Fibroblast of the aortic adventitia (primary cell): ENCODE measurements at places on chromosomes 6 and 20.

- DNase-seq: peak; percentile 72
These were observed 292.1 kb downstream of the CDKAL1 start for GRCh38 chr6:20826378-20826777.

DNA sequence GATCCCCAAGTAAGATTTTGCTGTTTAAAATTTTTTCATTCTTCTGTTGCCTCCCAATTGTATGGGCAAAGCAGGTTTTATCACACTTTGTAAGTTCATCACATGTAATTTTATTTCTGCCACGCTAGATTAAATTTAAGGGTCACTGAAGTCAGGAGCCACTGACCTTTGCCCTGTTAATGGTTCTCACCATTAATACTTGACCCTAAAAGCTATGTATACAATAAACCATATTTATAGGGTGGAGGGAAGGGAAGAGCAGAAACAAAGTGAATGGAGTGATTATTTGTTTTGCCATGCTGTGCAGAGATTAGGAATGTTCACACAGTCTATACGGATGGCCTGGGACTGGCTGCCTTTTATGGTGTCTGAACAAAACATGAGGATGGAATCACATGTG, 186.7 kb downstream of the BMP2 start:
- DNase-seq: no peak

GRCh38 chr6:113989675-113990074, 18.7 kb upstream of the HDAC2 start:
- DNase-seq: no peak

- DNase-seq: peak; percentile 89
These were observed 412.7 kb downstream of the GRIK2 start for GRCh38 chr6:101806241-101806640.

DNA sequence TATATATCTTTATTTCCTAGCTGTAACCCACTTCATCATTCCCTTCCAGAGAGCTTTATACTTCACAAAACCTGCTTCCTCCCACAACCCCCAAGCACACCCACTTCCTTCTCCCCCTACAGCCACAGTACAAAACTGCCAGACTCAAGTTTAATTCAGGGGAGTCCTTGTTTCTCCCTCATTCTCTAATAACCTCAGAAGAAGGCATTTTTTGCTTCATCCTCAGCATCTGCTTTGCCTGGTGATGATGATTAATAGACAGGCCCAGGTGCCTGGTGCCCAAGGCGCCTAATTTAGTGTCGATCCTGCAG, 414.3 kb downstream of the KIF16B start:
- DNase-seq: no peak

GRCh38 chr6:71080826-71081225, 124.0 kb upstream of the B3GAT2 start:
- peak; percentile 43 for DNase-seq

GRCh38 chr6:108714101-108714765, 134.0 kb upstream of the ARMC2 start:
- peak; percentile 93 for DNase-seq

GRCh38 chr6:29818892-29819291, 8.7 kb upstream of the HLA-G start:
- no peak for DNase-seq

- no peak for DNase-seq
These were observed 40.4 kb downstream of the GNAS-AS1 start for GRCh38 chr20:58810116-58810878.

DNA sequence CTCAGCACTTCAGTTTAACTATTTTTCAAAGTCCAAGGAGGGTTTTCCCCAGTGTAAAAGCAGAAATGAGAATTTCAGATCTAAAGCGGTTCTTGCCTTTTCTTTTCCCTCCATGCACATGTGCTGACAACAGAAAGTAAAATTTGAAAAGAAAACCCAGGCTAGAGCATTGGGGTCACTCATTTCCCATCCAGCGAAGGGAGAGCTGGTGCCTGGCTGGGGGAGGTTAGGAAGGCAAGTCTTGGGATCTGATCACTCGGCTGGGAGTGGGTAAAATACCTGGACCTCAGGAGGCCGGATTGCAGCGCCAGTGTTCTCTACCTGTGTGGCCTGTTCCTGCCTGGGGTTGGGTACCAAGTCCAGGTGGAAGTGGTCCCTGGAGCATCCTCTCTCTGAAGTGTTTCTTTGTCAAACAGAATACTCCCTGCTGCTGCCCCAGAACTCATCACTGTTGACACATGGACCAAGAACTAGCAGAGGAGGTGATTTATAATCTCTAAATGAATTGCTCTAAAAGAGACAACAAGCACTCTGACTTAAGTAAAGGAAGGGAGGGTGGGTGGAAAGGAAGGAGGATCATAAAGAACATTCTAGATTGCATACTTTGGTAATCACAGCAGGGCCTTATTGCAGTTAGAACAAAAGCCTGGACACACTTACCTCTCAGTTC, 136.0 kb downstream of the MTHFD1L start:
- DNase-seq: no peak

DNA sequence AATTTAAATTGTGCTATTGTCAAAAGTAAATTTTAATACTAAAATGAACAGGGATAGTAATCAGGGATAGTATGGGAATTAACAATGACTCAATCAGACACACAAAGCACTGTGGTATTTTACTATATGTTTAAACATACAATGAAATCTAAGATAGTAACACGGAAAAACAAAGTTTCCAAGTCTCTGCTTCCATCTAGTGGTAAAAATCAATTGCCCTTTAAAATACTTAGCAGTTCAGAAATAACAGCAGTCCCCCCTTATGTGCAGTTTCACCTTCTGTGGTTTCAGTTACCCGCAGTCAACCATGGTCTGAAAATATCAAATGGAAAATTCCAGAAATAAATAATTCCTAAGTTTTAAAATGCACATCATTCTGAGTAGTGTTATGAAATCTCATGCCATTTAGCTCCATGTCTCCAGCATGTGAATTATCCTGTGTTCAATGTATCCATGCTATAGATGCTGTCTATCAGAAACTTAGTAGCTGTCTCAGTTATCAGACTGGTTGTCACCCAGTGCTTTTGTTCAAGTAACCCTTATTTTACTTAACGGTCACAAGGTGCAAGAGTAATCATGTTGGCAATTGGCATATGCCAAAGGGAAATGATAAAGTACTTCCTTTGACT, 58.5 kb downstream of the AHI1 start:
- peak; percentile 44 for DNase-seq

DNA sequence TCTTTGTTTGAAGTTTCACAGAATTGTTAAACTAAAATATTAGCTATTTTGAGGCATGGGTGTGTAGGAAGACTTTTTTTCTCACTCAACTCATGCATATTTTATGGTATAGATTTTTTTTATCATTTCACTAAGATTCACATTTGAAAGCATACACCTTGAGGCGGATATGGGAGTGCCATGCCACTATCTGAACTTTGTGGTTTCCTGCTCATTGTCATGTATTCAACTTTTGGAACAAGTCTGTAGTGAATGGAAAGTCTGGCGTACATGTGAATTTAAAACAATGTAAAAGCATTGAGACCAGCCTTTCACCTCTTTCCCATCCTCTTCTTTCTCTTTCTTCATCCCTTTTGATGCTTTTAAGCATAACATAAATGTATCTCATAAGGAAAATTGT, 147.9 kb downstream of the TPBG start:
- no peak for DNase-seq

DNA sequence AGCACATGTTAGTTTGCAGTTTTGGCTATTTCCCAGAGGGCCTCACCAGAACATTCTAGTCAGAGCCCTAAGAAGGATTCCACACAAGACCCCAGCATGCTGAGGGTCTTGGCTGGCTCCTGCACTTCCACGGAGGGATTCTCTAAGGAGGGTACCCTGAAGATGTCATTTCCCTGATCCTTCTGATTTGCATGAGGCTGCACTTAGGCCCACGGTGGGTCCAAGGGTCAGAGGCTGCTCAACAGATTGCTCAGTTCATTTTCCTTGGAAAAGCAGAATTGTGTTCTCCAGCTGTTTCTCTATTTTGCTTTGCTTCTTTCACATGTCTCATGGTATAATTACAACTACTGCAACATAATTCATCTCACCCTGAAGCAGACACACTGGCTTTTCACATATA, 22.2 kb downstream of the PREP start:
- no peak for DNase-seq

GRCh38 chr6:37641546-37641945, 56.1 kb downstream of the MDGA1 start:
- no peak for DNase-seq

DNA sequence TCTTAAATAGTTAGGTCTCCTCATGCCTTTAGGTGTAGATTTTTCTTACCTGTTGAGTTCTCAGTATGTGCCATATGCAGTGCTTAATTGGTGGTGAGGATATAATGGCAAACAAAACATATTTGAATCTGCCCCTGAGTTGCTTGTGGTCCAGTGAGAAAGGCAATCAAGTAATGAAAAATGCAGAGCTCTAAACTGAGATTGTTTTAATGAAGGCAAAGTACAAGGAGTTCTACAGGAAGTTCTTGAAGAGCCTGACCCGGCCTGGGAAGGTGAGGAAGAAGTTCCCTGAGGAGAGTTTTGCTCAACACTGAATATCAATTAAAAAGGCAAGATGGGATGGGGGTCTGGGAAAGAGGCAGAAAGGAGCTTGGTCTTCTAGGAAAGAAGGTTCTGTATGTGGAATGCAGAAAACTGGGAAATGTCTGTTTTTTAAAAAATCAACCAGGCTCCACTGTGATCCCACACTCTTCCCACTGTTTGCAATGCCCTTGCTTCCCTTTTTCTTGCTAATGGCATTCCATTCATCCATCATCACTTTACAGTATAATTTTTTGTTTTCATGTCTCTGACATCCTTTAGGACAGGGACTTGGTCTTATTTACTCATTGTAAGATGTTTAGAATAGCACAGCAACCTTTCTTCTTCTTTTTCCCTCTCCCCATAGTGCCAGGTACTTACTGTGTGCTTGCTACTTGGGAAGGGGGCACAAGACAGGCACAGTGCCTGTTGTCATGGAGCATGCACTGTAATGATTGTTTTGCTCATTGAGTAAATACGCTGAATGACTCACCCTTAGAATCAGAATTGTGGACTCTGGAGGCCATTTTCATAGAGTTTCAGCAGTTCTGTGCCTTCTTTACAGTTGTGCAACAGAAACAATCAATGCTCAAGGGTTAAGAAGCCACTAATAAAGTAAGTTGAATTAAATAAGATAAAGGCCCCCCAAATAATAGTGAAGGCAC, 64.3 kb downstream of the ANKS1A start:
- peak; percentile 35 for DNase-seq

- no peak for DNase-seq
These were observed 4.3 kb downstream of the LZTS3 start for GRCh38 chr20:3168829-3169590.

GRCh38 chr20:19920381-19921138, 96.6 kb upstream of the NAA20 start:
- no peak for DNase-seq

DNA sequence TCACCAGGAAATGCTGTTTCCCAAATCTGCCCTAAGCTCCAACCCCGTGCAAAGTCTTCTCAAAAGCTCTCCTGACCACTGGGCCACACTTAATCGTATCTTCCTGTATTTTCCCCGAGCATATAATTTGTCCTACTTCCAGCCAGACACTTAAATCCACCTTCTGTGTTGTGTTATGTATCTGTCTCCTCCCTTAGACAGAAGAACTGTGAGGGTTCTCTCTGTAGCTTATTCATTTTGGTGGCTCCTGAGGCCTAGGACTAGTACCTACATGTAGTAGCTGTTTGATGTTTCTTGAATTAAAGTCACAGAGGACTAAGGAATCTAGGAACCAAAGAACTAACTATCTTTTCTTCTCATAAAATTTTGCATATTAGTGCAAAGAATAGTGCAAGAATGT, 292.6 kb downstream of the ALDH8A1 start:
- DNase-seq: no peak

DNA sequence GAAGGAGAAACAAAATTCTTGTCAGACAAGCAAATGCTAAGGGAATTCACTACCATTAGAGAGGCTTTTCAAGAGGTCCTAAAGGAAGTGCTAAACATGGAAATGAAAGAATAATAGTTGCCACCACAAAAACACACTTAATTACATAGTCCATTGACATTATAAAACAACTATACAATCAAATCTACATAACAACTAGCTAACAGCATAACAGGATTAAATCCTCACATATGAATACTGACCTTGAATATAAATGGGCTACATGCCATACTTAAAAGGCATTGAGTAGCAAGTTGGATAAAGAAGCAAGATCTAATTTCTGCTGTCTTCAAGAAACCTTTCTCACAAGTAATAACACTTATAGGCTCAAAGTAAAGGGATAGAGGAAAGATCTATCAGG, 811.5 kb upstream of the CITED2 start:
- no peak for DNase-seq

DNA sequence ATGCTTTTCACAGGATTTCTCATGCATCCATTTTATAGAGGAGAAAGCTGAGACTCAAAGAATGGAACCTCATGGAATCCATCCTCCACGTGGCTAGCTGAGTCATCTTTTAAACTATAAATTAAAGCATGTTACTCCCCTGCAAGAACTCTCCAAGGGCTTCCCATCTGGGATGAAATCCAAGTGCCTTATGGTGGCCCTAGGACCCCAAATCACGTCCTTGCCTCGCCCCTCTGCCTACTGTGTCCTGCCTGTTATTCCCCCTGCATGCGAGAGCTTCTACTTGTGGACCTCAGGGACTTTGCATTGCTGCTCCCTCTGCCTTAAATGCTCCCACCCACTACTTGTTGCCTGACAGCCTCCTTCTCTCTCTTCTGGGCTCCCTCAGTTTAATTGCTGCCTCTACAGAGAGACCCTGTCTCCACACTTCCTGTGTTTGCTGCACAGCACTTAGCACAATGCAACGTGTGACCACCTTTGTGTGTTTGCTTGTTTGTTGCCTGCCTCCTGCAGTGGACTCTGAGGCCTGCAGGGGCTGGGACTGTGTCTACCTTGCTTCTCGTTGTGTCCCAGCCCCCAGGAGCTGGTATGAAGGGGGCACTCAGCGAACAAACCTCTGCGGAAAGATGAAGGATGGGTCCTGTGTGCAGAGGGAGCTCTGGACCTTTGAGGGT, 39.4 kb downstream of the TOX2 start:
- peak; percentile 25 for DNase-seq
